ENCODE measurements at places on chromosomes 2 and 18. TPM values are rescaled to one million over a fixed set of nuclear protein-coding genes. Genes with fewer than 3 reads are reported as not detected.

- DNase-seq = no peak
- peak overlapping the region; percentile 26 for H3K27ac ChIP-seq
- H3K27me3 ChIP-seq = no peaks in the 10 kb centered on the region
- peaks cover 33% of the 10 kb centered on the region for H3K36me3 ChIP-seq
Measured at GRCh38 chr2:63590626-63591408, 2.1 kb downstream of the MDH1 start.

GRCh38 chr18:36047521-36047920 lies 19.8 kb downstream of the RPRD1A start:
- no peak overlapping the region for H3K4me3 ChIP-seq
- no peak for DNase-seq
- H3K27me3 ChIP-seq = no peaks in the 10 kb centered on the region
- no peak overlapping the region for H3K27ac ChIP-seq
- H3K36me3 ChIP-seq = no peaks in the 10 kb centered on the region

EFHD1 gene
- 1.3 TPM for total RNA-seq

DNA sequence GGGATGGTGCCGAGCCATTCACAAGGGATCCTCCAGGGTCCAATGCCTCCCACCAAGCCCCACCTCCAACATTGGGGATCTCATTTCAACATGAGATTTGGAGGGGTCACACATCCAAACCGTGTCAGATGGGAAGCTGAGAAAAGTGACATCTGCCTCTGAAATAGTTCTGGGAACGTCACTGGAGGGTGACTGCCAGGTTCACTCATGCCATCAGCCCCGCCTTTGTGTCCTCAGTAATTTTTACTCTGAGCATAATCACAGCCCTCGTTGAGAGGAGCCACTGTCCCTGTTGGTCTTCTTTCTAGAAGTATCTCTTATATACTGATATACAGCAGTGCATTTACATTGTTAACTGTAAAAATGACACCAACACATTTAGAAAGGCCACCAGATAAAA lies 67.4 kb downstream of the KLHL29 start:
- no peaks in the 10 kb centered on the region for H3K36me3 ChIP-seq
- no peaks in the 10 kb centered on the region for H3K27me3 ChIP-seq
- no peak overlapping the region for H3K27ac ChIP-seq
- no peak for DNase-seq
- no peak overlapping the region for H3K4me3 ChIP-seq

DNA sequence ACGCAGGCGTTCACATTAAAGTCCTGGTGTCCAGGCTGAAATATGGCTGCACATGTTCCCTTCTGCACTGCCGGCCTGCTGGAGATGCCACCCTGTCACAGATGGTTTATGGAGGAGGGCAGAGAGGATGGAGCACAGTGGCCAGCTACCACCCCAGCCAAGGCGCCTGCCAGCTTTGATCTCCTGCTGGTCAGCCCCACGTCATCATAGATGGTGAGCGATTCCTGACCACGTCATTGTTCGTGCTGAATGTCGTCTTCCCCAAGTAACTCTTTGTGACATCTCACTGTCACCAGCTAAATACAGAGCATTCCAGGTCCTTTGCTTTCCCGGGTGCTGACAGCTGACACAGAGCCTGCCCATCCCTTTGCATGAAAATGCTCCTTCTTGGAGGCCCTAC lies 248.3 kb downstream of the TTC32 start:
- no peak for DNase-seq
- no peak overlapping the region for H3K4me3 ChIP-seq
- H3K27me3 ChIP-seq = no peaks in the 10 kb centered on the region
- no peaks in the 10 kb centered on the region for H3K36me3 ChIP-seq

DNA sequence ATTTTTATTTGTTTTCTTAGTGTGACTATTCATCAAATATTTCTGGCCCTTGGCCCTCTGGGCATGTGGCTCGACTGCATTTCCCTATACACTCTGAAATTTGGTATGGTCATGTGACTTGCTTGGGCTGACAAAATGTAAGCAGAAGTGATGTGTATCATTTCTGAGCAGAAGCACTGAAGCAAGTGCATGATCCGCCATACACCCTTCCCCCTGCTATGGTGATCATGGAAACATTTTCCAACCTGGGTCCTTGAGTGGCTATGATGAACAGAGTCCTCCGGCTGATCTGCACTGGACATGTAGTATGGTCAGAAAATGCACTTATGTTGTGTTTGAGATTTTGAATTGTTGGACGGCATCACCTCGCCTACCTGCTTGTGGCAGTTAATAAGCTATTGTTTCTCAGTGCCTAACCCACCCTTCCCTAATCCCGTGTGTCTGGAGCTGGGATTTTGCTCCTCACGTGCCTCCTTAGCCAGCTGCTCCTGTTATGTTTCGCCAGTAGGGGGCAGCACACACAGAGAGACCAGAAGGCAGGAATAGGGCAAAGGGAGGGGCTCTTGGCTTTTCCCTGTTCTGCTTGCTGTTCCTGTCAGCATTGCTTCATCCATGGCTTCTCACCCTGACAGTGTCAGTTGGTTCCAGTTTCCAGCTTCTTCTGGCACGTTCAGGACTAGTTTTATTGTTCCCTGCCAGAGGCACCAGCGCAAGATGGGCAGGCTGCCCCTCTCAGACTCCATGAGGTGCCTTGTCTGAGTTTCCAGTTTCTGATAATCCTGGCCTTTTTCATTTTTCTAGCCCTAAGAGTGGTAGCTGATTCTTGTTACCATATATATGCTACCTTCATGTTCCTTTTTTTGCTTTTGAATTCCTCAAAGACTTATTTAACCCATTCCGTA lies 207.4 kb downstream of the ARL6IP6 start:
- no peak overlapping the region for H3K27ac ChIP-seq
- H3K4me1 ChIP-seq = no peaks in the 10 kb centered on the region
- H3K27me3 ChIP-seq = no peaks in the 10 kb centered on the region
- DNase-seq = no peak

ASAP2 gene
- 1.5 TPM for total RNA-seq

GRCh38 chr2:187617120-187617519 lies 62.9 kb upstream of the TFPI start:
- DNase-seq = no peak
- no peaks in the 10 kb centered on the region for H3K36me3 ChIP-seq
- H3K27ac ChIP-seq = no peak overlapping the region
- H3K4me3 ChIP-seq = no peak overlapping the region
- no peaks in the 10 kb centered on the region for H3K4me1 ChIP-seq

GRCh38 chr2:203534621-203535077 lies 452 bp downstream of the RAPH1 start:
- H3K27ac ChIP-seq = no peak overlapping the region
- peaks cover 20% of the 10 kb centered on the region for H3K4me1 ChIP-seq
- H3K4me3 ChIP-seq = peak overlapping the region; percentile 67
- peaks cover 23% of the 10 kb centered on the region for H3K27me3 ChIP-seq

CROCC2 gene
- not detected for total RNA-seq

DNA sequence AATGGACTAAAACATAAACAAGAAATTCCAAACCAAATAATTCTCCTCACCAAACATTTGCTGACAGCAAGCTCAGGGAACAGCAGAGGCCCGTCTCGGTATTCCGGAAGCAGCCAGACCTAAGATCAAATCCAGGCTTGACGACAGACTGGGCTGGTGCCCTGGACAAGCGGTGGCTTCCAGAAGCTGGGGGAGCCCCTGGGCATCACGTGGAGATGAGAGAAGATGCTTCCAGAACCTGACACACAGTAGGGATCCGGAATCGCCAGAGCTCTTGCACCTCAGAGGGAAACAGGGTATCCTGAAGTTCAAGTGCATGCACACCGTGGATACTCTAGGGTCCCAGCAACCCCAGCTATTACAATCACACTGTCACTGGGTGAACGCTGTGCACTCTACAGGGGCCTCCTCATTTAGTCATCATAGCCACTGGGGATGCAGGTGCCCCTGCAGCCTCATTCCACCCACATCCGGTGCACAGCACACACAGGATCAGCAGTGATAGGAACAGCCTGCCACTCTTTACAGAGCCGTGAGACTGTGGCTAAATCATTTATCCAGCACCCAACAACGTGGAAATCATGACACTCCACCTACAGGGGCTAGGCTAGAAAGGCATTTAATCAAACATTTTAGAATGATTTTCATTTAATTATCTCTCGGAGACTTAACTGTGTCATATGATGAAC lies 102.6 kb downstream of the HDAC4 start:
- H3K36me3 ChIP-seq = no peaks in the 10 kb centered on the region
- no peaks in the 10 kb centered on the region for H3K27me3 ChIP-seq
- H3K27ac ChIP-seq = peak overlapping the region; percentile 77

DNA sequence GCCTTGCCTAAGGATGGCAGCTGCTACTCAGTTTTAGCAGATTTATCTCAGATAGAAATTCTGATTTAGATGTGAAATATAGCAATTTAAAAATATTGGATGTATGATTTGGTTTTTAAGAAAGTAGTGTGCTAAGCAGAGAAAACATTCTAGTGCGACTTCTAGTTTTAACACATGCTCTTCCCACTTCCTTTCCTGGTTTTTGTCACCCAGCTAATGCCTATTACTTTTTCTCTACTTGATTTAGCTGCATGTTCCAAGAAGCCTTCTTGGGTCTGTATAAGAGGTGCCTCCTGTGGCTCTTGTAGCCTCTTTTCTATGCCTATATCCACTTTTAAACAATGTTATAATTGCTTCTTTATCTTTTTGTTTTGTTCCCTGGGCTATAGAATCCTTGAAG lies 53.0 kb downstream of the GPD2 start:
- H3K4me1 ChIP-seq = peaks cover under 1% of the 10 kb centered on the region
- no peaks in the 10 kb centered on the region for H3K36me3 ChIP-seq
- no peaks in the 10 kb centered on the region for H3K27me3 ChIP-seq
- no peak overlapping the region for H3K27ac ChIP-seq

- no peaks in the 10 kb centered on the region for H3K27me3 ChIP-seq
- no peak overlapping the region for H3K27ac ChIP-seq
- no peak overlapping the region for H3K4me3 ChIP-seq
- H3K36me3 ChIP-seq = peaks cover 74% of the 10 kb centered on the region
- H3K4me1 ChIP-seq = no peaks in the 10 kb centered on the region
- no peak for DNase-seq
Measured at GRCh38 chr2:171837736-171838135, 56.3 kb downstream of the SLC25A12 start.

PAX8 gene
- 1.8 TPM for total RNA-seq
